ENCODE measurements at places on chromosomes 2 and 18. TPM values are rescaled to one million over a fixed set of nuclear protein-coding genes. Genes with fewer than 3 reads are reported as not detected.

DNA sequence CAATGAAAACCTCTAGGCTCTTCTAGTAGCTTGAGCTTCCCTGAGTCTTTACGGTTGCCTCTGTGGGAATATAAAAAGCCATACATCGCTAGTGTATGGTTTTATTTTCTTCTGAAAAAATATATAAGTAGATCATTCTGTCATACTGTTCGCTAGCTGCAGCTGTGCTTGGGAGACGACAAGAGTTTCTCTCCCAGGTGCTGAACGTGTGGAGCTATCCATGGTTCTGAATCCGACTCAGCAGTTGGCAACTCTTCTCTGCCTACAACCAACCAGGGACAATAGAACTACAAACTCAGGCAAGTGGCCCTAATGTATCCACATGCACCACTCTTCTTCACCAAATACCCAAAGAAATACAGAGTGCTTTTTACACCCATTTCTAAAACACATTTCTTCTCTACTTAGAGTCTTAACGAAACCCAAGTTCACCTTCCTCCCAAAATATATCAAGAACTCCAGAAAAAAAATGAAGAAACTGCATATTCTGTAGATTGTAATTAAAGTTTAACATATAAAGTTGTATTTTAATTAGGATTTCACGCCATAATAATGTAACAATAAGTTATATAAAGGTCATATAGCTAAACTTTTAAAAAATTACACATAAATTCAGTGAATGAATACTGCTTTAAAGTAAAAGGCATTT, 2.2 kb upstream of the KCNH7 start:
- no peak for DNase-seq
- H3K27me3 ChIP-seq: 0 out of 2 replicates have a peak, but pooled peaks cover 3% of the 10 kb centered on the region
- H3K27ac ChIP-seq: no peak overlapping the region
- no peak overlapping the region for H3K4me3 ChIP-seq
- H3K36me3 ChIP-seq: no peaks in the 10 kb centered on the region

DNA sequence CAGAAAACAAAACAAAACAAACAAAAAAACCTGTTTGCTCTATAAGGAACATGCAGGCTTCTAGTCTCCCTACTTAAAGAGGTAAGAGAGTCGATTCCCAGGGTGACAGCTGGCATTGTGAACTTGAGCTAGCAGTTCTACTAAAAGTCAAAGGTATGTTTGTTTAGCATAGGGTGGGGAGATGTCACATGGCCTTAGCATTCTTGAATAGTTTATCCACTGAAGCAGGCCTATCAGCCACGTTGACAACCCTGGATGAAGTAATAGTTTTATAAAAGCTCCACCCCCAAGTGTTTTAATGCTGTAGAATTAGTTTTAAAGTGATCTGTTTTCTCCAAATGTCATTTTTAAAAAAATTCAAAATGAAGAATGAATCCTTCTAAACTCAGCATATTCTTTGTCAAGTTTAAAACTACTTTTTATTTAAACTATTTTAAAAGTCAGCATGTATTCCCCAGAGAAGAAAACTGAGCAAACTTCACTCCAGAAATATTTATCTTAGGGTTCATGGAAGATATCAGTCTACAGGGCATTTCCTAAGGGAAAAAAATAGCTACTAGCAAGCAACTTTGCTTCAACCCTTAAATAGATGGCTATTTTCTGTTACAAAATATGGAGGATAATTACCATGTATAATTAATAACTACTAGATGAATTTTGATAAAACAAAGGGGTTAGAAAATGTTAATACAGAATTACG, 1.7 kb downstream of the MYOM1 start:
- H3K4me3 ChIP-seq: no peak overlapping the region
- peaks cover 18% of the 10 kb centered on the region for H3K4me1 ChIP-seq
- H3K36me3 ChIP-seq: no peaks in the 10 kb centered on the region
- peak; percentile 87 for DNase-seq

GRCh38 chr18:54888933-54889332, 60.7 kb downstream of the RAB27B start:
- H3K27me3 ChIP-seq: no peaks in the 10 kb centered on the region
- DNase-seq: no peak
- H3K27ac ChIP-seq: no peak overlapping the region
- peaks cover 18% of the 10 kb centered on the region for H3K36me3 ChIP-seq
- H3K4me1 ChIP-seq: no peaks in the 10 kb centered on the region
- H3K4me3 ChIP-seq: no peak overlapping the region

DNA sequence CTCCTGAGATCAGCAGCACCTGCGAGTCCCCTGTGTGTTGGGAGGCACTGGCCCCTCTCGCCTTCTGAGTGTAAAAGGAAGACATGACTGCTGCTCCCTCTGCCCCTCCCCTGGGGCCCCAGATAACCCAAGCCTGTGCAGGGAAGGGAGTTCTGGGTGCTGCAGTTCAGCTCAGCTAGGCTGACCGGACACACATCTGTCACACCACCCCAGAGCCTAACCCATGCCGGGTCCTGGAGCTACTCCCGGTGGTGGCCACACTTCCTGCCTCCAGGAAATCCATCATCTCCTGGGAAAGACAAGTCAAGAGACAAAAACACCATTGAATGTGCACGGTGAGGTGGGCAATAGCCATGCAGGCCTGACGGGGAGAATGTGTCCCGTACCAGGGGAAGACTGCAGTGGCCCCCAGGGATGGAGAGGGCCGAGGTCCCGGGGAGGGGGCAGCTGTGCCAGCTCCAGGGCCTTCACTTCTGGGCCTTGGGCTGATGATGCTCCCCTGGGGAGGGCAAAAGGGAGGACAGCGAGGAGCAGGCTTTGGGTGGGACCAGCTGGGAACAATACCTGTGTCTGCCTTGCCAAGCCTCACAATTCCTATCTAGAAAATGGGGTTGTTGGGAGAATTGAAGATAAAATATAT, 210.6 kb downstream of the TFCP2L1 start:
- peaks cover 16% of the 10 kb centered on the region for H3K4me1 ChIP-seq
- peak overlapping the region; percentile 45 for H3K4me3 ChIP-seq
- H3K27me3 ChIP-seq: no peaks in the 10 kb centered on the region
- DNase-seq: no peak

DNA sequence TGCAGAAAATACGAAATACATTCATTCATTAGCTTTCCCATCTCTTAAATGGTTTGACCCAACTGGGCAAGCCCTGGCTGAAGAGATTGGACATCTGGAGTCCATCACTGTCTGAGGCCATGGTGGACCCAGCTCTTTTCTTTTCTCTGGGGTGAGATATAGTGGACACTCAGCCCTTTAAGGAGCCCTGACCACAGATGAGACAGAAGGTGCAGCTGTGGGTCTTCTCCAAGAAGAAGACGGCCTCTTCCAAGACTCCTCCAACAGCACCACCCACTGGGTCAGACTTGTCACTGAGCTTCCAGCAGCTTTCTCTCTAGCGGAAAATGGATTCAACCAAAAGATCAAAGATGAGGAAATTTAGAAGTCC, 27.2 kb downstream of the TWIST2 start:
- no peaks in the 10 kb centered on the region for H3K36me3 ChIP-seq
- H3K4me3 ChIP-seq: no peak overlapping the region
- H3K27me3 ChIP-seq: peaks cover 63% of the 10 kb centered on the region
- no peak for DNase-seq
- H3K4me1 ChIP-seq: no peaks in the 10 kb centered on the region

GRCh38 chr2:147425437-147426029, 419.3 kb upstream of the ACVR2A start:
- DNase-seq: no peak
- no peak overlapping the region for H3K4me3 ChIP-seq
- no peak overlapping the region for H3K27ac ChIP-seq
- H3K27me3 ChIP-seq: no peaks in the 10 kb centered on the region
- H3K36me3 ChIP-seq: no peaks in the 10 kb centered on the region
- H3K4me1 ChIP-seq: no peaks in the 10 kb centered on the region

DNA sequence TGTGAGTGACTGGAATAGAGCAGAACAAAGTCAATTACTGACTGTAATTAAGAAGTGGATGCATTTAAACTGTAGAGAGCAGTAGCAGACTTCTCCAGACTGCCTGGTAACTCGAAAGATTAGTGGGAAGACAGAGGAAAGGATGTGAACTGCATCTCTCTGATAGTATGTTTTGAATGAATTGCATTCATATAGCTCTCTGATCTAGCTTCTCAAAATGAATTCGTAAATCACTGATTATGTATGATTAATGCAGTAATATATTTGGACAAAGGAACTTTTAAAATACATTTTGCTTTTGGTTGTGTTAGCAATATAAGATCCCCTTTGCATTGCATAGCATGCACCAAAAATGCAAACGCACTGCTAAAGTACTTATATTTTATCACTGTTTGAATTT, 304.0 kb downstream of the ARHGAP15 start:
- H3K4me1 ChIP-seq: no peaks in the 10 kb centered on the region
- no peak overlapping the region for H3K4me3 ChIP-seq
- DNase-seq: no peak
- H3K36me3 ChIP-seq: no peaks in the 10 kb centered on the region
- H3K27me3 ChIP-seq: no peaks in the 10 kb centered on the region
- H3K27ac ChIP-seq: no peak overlapping the region

- peaks cover 65% of the 10 kb centered on the region for H3K27me3 ChIP-seq
- no peak overlapping the region for H3K27ac ChIP-seq
- no peak overlapping the region for H3K4me3 ChIP-seq
- no peak for DNase-seq
- H3K4me1 ChIP-seq: no peaks in the 10 kb centered on the region
- no peaks in the 10 kb centered on the region for H3K36me3 ChIP-seq
Measured at GRCh38 chr2:238589591-238590460, 163.1 kb downstream of the ASB1 start.

- H3K4me1 ChIP-seq: peaks cover 9% of the 10 kb centered on the region
- H3K4me3 ChIP-seq: no peak overlapping the region
- H3K27ac ChIP-seq: no peak overlapping the region
Measured at GRCh38 chr18:73638709-73639108, 508.9 kb downstream of the FBXO15 start.

DNA sequence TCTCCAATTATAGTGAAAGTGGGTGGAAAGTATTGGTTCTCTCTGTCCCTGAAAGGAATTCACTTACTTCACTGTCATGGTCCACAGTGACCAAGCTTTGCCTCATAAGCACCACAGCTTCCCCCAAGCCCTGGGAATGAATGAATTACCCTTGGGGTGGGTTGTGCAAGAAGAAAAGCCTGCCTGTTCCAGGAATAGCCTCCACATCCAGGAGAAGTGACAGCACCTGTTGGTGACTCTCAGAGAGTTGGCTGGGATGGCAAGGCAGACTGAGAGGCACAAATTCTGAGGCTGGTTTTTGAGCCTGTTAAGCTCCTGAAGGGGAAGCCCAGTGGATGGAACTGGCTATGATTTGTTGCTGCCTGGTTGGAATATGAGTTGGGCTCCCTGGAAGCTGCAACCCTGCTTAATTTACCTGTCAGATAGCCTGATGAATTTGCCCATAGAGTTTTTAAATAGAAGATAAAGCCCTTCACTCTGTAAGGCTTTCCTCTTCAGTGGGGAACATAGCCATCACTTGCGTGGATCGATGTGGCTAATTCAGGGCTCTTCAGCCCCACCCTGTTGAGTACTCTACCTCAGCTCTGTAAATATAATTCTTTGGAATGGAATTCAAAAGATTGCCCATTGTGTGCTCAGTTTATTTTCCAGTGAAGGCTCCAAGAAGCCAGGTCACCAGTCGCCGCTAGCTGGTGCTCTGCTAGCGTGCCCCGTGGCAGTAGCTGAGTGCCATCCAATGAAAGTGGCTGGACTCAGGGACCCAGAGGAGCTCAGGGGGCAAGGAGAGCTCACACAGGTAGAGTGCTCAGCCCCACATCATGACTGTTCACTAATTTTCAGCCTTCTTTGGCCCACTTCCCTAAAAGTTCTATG, 479.3 kb downstream of the IRS1 start:
- DNase-seq: no peak
- H3K27ac ChIP-seq: no peak overlapping the region
- H3K27me3 ChIP-seq: no peaks in the 10 kb centered on the region

DNA sequence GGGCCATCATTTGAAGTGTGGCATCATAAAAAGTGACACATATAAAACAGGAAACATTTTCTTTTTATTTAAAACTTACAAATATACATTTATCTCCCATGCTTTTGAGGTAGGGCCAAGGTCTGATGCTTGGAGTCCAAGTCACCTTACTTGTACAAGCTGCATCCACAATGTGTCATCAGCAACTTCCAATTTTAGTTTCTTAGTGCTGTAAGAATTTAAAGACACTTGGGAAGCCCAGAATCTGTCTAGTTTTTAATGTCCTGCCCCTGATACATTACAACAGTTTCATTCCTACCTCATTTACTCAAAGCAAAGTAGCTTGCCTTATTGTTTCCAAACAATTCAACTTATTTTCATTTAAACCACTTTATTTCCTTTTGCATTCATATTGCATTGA, 297.7 kb downstream of the MTX2 start:
- DNase-seq: no peak
- no peaks in the 10 kb centered on the region for H3K36me3 ChIP-seq
- no peak overlapping the region for H3K27ac ChIP-seq
- peaks cover 13% of the 10 kb centered on the region for H3K4me1 ChIP-seq
- no peaks in the 10 kb centered on the region for H3K27me3 ChIP-seq
- H3K4me3 ChIP-seq: no peak overlapping the region

DNA sequence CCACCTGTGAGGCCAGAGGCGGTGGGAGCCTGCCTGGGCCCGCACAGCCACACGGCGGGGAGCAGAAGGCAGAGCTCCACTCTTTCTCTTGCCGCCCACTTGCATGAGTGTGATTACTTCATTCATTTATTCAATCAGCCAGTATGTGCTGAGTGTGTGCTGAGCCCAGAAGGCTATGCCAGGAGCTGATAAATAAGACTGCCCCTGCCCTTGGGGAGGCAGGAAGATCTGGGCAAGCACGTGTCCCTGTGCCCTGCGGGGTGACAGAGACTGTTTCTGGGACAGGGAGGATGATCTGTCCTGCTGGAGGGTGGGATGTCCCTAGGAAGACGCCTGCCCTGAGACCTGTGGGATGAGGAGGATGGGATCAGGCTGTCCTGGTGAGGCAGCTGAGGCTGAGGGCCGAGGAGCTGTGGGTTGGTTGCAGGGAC, 250.8 kb downstream of the DYSF start:
- H3K27me3 ChIP-seq: 0 out of 2 replicates have a peak, but pooled peaks cover 5% of the 10 kb centered on the region
- no peak overlapping the region for H3K27ac ChIP-seq
- H3K36me3 ChIP-seq: no peaks in the 10 kb centered on the region
- no peaks in the 10 kb centered on the region for H3K4me1 ChIP-seq
- no peak overlapping the region for H3K4me3 ChIP-seq

DNA sequence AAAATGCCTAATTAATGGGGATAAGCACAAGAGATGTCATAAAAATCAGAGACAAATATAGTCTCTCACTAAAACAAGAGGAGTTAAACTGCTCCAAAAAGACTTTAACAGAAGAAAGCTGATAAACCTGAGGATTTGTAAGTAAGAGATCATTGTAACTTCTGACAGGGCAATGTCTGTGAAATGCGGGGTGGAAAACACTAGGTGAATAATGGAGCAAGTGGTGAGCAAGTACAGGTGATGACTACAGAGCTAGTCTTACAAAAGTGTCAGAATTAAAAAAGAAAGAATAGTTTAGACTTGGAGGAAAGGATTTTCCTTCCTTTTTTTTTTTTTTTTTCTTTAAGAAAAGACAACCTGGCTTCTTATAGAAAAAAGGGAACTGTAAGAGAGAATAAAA, 22.7 kb downstream of the ATAD2B start:
- H3K27me3 ChIP-seq: no peaks in the 10 kb centered on the region
- H3K36me3 ChIP-seq: no peaks in the 10 kb centered on the region
- no peak overlapping the region for H3K4me3 ChIP-seq
- H3K4me1 ChIP-seq: peaks cover 60% of the 10 kb centered on the region

LHCGR gene
- not detected for total RNA-seq

PTCD3 gene
- total RNA-seq: 82.7 TPM

TBR1 gene
- total RNA-seq: not detected

USP37 gene
- 15.4 TPM for total RNA-seq

C2orf80 gene
- total RNA-seq: not detected
